Renal cortical epithelial cell (primary cell): ENCODE measurements at places on chromosomes 11 and 22.

DNA sequence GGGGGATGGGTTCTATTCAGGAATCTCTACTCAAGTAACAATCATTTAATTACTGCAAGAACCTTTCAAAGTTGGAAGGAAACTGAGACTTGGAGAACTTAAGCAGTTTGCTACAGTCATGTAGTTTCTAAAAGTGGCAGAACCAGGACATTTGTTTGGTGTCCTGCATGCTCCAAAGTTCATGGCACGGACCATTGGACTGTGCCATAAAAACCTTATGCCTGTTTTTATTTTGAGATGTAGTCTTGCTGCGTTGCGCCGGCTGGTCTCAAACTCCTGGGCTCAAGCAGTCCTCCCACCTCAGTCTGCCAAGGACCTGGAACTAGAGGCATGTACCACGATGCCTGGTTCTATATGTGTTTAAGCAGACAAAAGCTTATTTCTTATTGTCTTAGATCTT lies 18.6 kb upstream of the AIFM3 start:
- no peak for DNase-seq

DNA sequence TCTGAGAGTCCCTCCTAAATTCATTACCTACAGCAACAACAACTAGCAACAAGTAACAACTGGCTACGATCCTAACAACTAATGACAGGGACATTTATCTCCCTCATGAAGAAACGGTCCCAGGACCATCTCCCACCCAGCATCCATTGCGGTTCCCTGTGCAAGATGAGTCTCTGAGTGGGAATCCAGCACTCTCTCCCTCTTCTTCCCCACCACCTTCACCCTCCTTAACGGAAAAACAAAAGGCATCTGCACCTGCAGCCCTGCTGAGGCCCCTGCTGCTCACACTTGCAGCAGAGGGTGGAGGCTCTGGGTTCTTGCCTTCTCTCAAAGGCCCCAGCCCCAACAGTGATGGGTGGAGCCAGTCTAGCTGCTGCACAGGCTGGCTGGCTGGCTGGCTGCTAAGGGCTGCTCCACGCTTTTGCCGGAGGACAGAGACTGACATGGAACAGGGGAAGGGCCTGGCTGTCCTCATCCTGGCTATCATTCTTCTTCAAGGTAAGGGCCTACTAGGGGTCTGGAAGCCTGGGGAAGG lies at the start of gene CD3G:
Gene CD3G, plus strand, starts transcription at position 364 of the 535 bp plus-strand sequence. Its CDS starts 80 bp downstream, at position 444.
- no peak for DNase-seq

- no peak for DNase-seq
Measured at GRCh38 chr11:24412722-24413121, 84.1 kb upstream of the LUZP2 start.

DNA sequence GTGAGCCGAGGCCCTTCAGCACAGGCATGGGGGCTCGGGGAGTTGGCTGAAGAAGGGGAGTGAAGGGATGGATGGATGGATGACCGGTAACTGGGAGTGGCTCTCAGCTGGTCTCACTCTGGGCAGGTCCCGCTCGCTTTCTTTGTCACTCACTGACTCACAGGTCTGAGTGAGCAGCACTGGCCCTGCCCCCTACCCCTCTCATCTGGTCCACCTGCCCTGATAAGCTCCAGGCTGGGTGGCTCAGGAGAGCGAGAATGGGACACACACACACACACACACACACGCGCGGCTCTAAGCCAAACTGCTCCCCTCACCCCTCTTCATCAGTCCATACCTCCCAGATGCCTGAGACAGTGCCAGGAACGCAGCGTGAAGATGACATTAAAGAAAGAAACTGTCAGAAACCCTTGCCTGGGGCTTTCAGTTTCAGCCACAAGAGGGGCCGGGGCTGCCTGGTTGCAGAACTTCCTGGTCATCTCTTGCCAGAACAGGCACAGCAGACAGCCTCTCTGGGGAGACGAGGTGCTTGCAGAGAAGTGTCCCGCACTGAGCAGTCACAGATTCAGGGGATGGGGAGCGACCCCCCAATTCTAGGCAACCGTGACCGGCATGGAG lies 16.5 kb upstream of the SHISAL1 start:
- no peak for DNase-seq
